ENCODE measurements at places on chromosomes 12 and 14. TPM values are rescaled to one million over a fixed set of nuclear protein-coding genes. Genes with fewer than 3 reads are reported as not detected.

The JAG2 gene
- total RNA-seq = 1.6 TPM

The C14orf39 gene
- total RNA-seq = 0.44 TPM

The LAG3 gene
- 0.15 TPM for total RNA-seq

The ACTR6 gene
- 15.5 TPM for total RNA-seq

The RNF212B gene
- total RNA-seq = not detected

The DTX1 gene
- not detected for total RNA-seq

The SLC16A7 gene
- total RNA-seq = 110 TPM

The TPH2 gene
- not detected for total RNA-seq

The AKAP6 gene
- 0.29 TPM for total RNA-seq

The TBC1D30 gene
- total RNA-seq = 0.29 TPM

The CPNE6 gene
- not detected for total RNA-seq

The ZNF84 gene
- total RNA-seq = 24.1 TPM

The ANKS1B gene
- total RNA-seq = 0.87 TPM

The C12orf57 gene
- total RNA-seq = 94.6 TPM

The FAM222A gene
- total RNA-seq = 0.15 TPM

The KCNMB4 gene
- total RNA-seq = 0.44 TPM

The SERPINA12 gene
- total RNA-seq = not detected

The RNFT2 gene
- 7.0 TPM for total RNA-seq

The NUDT14 gene
- total RNA-seq = 8.3 TPM

The PUS1 gene
- total RNA-seq = 12.4 TPM

The ARHGEF40 gene
- total RNA-seq = 59.9 TPM

The MYL2 gene
- not detected for total RNA-seq

The LPAR5 gene
- not detected for total RNA-seq

The GDF3 gene
- total RNA-seq = not detected

The PAWR gene
- 8.6 TPM for total RNA-seq

The SLC39A9 gene
- total RNA-seq = 116 TPM
